Central memory CD4-positive, alpha-beta T cell (primary cell): ENCODE measurements at places on chromosomes 7 and 10.

DNA sequence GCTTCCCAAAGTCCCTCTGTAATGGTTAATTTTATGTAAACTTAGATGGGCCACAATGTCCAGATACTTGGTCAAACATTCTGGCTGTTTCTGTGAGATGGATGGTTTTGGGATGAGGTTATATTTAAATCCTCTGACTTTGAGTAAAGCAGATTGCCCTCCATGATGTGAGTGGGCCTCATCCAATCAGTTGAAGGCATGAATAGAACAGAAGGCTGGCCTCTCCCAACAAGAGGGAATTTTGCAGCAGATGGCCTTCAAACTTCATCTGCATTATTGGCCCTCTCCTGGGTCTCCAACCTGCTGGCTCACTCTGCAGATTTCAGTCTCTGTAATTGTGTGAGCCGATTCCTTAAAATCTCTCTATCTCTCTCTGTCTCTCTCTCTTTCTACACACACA, 362.3 kb downstream of the GRID1 start:
- no peak for DNase-seq

- DNase-seq, result no peak
These were observed 1355.5 kb upstream of the LRRTM3 start for GRCh38 chr10:65570143-65571010.

DNA sequence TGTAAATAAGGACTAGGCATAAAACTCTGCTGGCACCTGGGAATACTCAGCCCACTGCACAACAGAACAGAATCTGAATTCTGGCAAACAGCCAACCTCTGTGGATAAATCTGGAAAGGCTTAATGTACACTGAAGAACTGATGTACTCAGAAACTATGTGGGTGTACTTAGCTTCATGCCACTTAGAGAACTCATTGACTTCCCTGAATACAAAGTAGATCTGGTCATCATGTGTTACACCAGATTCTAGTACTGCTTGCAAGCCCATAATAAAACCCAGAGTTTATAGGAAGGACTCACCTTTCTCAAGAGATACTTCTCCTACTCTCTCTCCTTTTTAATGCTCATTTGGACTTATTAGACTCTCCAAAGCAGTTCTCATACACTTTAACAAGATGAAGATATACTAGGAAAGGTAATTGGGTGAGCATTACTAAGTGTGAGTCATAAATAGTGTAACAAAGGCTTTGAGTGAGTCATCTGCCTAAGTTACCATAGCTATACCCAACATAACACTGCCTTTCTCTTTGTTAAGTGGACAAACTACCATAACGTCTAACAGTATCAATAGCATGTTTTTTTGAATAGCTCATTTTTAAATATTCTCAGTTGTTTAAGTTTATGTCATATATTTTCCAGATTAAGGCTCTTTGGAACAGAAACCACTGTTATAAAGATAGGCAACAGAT, 309.1 kb downstream of the MDFIC start:
- DNase-seq, result peak; percentile 49

DNA sequence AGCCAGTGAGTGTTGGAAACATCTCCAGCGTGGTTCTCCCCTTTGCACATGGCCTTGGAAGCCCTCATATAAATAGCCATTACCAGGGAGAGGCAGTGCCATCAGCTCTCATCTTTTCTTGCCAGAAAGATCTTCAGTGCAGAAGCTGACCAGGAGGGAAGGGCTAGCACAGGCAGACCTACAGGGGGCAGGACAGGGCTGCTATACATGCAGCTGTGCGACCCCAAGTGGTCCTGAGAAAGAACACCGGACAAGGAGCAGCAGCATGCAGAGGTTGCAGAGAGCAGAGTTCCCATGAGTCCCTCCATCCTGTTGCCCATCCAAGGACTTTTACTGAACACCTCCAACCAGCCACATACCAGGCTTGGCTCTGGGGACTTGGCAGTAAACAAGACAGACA, 17.1 kb downstream of the GRID1 start:
- DNase-seq, result no peak
